ENCODE measurements at places on chromosomes 7 and 10.

DNA sequence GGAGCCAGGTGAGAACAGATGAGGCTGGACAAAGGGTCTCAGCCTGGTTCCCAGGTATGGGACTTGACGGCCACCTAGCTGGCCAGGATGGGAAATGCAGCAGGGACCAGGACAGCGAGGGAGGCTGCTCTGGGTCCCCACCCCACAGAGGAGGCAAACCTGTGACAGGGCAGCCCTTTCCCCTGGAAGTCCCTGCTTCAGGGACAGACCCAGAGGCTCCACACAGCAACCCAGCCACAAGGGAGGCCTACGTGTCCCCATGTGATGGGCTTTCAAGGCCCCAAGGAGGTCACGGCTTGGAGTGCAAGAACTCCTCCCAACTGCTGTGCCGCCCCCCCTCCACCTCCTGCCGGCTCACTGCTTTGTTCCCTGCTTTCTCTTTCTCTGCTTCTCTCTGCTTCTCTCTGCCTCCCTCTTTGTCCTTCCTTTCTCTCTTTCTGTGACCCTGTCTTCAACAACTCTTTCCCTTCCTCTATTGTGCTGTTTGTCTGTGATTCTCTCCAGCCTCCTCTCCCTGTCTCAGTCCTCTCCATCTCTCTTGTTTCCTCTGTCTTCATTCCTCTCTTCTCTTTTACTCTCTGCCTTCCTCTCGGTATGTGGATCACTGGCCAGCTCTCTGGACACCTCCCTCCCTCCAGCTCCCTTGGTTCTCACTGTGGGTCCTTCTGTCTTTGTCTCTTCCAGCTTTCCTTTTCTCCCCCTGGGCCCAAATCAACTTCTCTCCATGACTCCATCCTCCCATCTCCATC, 9.6 kb upstream of the EIF5AL1 start:
- peak; percentile 50 for DNase-seq

GRCh38 chr7:7203813-7204575, 21.6 kb downstream of the C1GALT1 start:
- DNase-seq, result no peak

DNA sequence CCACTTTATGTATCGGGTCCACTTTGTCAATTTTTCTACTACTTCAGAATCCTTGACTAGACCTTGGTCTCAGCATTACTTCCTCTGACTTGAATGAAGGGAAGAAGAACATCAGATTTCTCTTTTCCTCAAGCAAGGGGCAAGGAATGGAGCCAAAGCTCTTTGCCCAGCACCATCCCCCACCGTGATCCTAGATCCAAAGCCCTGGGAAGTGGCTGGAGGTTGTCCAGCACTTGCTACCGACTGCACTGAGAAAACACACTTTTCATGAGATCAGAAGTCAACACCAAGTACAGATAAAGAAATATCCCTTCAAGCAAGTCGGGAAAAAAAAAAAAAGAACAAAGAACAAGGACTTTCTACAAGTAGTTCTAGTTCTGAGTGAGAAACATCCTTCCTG, 102.1 kb upstream of the DDC start:
- peak; percentile 53 for DNase-seq

DNA sequence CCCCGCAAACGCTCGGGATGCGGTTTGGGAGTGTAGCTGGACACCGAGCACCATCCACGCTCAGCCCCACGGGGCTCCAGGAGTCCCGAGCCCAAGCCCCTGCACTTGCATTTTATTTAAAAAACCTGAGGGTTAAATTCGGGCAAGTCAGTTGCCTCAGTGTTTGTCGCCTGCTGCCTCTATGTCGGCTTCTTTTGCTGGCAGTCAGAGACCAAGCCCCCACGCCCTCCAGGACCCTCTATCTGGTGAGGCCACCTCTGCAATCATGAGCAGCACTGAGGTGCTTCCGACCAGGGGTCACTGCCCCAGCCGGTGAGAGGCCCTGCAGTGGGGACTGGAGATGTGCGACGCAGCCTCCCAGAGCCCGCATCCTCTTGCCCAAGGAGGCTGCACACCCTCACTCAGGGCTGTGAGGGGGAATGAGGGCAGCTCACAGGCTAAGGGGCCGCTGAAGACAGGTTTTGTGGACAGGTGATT, 13.3 kb upstream of the ZNF273 start:
- DNase-seq, result peak; percentile 61

GRCh38 chr7:157301610-157302120, 35.1 kb upstream of the DNAJB6 start:
- DNase-seq, result no peak

- no peak for DNase-seq
Measured at GRCh38 chr10:4828005-4828404, 2.0 kb downstream of the AKR1E2 start.

GRCh38 chr7:44149571-44150465, 8.7 kb upstream of the MYL7 start:
- peak; percentile 59 for DNase-seq

GRCh38 chr7:53470336-53470970, 435.0 kb downstream of the POM121L12 start:
- DNase-seq, result no peak

DNA sequence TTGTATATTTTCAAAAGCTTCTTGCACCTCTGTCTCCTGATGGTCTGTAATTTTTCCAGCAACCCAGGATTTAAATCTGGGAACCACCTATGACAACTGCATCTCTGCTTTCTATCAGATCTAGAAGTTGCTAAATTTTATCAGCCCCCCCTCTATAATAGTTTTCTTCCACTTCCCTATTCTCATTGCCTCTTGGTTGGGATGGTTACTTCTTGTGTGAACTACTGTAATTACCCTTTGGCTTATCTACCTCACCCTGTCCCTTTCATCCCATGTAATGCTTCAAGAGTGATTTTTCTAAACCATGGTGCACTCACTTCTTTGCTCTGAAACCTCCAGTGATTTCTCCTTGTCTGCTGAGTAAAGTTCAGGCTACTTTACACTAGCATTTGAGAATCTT, 92.3 kb downstream of the BMPR1A start:
- no peak for DNase-seq

DNA sequence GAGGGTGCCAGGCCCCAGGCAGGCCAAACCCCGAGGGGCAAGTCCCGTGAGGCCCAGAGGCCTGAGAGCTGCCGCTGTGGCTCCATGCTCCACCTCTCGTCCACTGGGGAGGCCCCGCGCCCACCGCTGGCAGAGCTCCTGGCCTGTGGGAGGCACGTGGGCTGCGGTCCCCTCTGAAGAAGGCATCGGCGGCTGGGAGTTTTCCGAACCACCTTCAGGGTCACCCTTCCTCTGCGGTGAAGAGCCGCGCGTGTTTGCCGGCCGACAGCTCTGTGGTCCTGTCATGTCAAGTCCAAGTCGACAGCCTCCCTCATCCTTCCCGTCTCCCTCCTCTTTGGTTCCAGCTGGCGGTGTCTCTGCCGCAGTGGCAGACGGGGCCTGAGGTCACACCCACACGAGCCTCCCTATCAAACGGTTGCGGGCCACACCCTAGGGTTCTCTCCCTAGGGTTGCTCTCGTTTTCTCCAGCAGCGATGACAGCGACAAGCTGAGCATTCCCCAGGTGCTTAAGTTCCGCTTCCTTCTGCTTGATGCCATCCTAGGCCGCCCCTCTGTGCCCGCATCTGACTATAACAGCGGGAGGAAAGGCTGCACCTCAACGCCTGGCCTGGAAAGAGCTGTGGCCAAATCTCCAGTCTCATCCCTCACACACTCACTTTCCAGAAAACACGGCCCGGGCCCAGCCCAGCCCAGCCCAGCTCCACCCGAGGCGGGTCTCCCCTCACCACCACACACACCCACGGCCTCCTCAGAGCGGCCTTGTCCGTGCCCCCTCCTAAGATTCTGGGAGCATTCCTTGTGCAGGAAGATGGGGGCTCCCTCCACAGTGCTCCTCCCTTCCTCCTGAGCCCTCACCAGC, 185.0 kb downstream of the ELFN1 start:
- peak; percentile 65 for DNase-seq

DNA sequence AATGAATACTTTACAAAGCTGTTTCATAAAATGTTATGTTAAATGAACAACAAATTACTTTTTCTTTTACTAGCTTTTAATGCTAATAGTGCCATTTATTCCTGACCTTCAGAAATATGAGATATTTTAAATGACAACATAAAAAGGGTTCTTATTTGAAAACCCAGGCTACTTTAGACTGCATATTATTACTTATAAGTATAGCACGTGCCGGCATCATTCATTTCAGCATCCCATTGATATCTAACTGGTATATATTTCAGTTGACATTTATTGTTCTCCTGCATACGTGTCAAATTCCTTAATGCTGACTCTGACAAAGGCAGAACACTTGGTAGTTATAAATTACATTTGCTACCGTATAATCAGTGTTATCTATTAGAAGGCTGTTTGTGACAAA, 35.3 kb downstream of the PNLIPRP2 start:
- DNase-seq, result no peak

GRCh38 chr7:106589198-106589879, 71.6 kb downstream of the CCDC71L start:
- no peak for DNase-seq

- no peak for DNase-seq
Measured at GRCh38 chr10:126400641-126401040, 12.4 kb upstream of the ADAM12 start.

DNA sequence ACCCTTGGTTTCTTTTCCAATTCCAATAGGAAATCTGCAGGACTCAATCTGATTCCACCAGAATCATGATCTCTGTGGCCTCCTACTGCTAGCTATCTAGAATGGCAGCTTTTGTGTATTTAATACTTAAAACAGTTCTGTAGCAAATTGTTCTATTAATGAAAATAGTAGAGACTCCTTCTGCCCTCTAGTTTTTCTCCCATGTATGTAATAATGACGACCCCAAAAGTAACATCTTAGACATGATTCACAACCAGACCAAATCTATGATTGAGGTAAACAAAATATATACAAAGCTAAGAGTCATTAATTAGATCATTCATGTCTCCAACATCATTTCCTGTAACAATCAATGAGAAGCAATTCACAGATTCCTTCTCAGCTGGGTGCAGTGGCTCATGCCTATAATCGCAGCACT, 259.1 kb upstream of the MKLN1 start:
- no peak for DNase-seq

DNA sequence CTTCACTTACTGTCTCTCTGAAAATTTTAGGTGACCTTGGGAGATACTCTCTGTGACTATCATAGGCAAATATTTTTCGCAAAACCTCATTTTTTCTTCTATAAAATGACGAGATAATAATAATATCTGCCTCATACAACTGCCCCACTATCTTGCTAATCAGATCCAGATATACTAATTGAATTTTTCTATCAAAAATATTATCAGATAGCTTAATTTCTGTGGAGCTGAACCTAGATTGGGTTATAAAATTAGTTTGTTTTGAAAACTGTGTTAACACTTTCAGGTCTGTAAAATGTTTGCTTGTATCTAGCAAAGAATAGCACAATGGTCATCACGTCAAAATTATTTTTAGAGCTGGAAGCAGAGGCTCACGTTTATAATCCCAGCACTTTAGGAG, 486.7 kb upstream of the LRRN3 start:
- DNase-seq, result no peak

GRCh38 chr10:13503745-13504463, 24.9 kb downstream of the BEND7 start:
- no peak for DNase-seq

DNA sequence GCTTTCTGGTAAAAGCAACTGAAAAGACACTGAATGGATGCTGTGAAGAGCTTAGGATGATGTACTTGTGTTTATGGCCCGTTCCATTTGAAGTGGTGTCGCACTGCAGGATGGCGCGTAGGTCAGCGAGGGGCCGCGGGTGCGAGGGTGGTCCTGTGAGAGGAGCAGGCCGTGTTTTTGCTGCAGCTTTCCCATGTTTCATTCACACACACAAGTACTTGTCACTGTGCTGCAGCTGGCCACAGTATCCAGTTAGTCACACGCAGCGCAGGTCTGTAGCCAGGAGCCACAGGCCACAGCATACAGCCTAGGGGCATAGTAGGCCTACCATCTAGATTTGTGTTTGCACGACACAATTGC, 23.2 kb downstream of the WIPI2 start:
- DNase-seq, result peak; percentile 62

DNA sequence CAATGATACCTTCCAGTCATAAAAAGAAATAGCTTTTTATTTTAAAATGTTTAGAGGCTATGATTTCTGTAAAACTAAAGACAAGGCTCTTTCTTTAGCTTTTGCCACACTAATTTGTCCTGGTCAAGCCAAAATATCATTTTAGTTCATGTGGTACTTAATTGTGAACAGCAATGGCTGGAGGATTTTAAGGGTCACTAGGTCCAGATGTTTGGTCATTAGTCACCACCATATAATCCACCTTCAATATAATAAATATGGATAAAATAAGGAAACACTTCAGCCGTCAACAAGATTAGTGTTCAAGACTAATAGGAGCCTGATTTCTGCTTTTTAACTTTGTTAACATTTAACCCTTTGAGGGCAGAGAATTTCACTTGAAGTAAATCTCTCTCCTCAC, 50.0 kb upstream of the HGF start:
- no peak for DNase-seq

DNA sequence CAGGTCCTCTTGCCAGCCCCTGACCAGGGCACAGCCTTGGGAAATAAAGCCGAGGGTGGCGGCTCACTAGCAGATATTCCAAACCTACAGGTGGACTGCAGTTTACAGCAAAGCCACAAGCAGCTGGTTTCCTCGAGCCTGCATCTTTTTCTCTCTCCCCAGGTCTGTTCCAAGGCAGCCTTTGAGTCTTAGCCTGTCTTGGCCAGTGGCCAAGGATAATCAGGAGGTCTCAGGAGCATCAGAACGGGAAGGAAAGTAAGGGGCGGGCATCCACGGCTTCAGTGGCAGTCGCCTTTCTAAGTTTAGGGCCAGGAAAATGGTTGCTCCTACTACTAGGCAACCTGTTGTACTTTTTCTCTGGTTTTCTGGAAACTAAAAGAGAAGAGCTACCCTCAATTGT, 219.7 kb upstream of the ZMIZ1 start:
- DNase-seq, result no peak

DNA sequence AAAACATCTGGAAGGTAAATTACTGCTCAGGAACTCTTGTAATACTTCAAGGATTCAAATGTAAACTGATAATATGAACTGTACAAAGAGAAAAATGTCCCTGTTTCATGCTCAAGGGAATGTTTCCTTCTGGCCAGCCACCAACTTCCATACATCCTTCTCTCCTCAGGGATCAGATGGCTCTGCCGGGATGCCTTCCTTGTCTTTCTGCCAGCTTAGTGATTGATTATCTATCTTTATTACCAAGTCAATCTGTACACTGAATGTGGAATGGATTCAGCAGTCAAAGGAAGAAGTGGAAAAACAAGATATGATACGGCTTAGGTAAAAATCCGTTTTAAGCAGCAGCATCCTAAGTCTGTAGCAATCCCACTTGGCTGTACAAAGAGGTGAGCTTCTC, 178.3 kb downstream of the PTN start:
- DNase-seq, result no peak

- no peak for DNase-seq
Measured at GRCh38 chr10:829241-829640, 102.3 kb downstream of the LARP4B start.

- DNase-seq, result no peak
Measured at GRCh38 chr7:47093320-47094234, 488.3 kb downstream of the TNS3 start.

DNA sequence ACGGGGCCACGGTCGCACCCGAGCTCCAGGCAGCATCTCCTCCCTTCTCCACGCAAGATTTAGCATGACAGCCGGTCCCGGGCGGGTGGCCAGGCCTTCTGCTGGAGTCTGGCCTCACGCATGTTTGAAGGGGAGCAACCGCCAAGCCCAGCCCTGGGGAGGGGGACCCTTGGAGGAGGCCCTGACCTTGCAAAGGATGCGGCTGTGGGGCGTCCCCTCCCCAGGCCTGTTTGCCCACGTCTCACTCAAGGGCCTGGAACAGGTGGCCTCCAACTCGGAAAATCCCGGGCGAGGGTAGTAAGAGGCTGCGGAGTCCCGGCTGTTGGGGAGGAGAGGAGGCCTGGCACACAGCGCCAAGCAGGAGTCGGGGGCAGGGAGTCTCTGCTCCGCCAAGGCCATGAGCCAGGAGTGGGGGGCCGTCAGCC, 50.6 kb upstream of the DPYSL4 start:
- peak; percentile 76 for DNase-seq

Measured in posterior vena cava (tissue), 2 donors.